ENCODE measurements at places on chromosomes 13 and 19. TPM values are rescaled to one million over a fixed set of nuclear protein-coding genes. Genes with fewer than 3 reads are reported as not detected.

Gene ZNF880
- 17.4 TPM for total RNA-seq

Gene GRIK5
- 39.9 TPM for total RNA-seq

Gene ZDHHC20
- 66.8 TPM for total RNA-seq

Gene IGFL2
- 3.7 TPM for total RNA-seq

Gene ZNF66
- total RNA-seq: 15.6 TPM

Gene CYP2S1
- total RNA-seq: 12.8 TPM

Gene MAB21L1
- total RNA-seq: 0.58 TPM

Gene GPR12
- not detected for total RNA-seq

DNA sequence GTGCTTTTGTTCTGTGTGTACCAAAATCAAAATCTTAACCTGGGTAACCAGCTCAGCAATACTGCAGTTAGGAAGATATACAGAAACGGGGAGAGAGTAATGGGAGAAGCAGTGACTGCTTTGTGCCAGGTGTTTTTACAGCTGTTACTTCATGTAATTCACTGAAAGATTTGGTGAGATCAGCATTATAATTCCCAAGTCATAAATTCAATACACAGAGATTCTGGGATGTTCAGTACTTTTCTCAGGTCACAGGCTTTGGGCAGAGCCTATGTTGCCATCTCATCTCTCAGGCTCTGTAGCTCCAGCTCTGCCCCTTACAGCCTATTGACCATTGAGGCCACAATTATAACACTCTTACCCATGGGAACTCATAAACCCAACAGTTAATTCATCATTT lies 138.5 kb downstream of the ZAR1L start:
- peaks cover 34% of the 10 kb centered on the region for H3K4me1 ChIP-seq
- H3K27me3 ChIP-seq: no peaks in the 10 kb centered on the region
- H3K27ac ChIP-seq: no peak overlapping the region
- peaks cover 10% of the 10 kb centered on the region for H3K36me3 ChIP-seq

DNA sequence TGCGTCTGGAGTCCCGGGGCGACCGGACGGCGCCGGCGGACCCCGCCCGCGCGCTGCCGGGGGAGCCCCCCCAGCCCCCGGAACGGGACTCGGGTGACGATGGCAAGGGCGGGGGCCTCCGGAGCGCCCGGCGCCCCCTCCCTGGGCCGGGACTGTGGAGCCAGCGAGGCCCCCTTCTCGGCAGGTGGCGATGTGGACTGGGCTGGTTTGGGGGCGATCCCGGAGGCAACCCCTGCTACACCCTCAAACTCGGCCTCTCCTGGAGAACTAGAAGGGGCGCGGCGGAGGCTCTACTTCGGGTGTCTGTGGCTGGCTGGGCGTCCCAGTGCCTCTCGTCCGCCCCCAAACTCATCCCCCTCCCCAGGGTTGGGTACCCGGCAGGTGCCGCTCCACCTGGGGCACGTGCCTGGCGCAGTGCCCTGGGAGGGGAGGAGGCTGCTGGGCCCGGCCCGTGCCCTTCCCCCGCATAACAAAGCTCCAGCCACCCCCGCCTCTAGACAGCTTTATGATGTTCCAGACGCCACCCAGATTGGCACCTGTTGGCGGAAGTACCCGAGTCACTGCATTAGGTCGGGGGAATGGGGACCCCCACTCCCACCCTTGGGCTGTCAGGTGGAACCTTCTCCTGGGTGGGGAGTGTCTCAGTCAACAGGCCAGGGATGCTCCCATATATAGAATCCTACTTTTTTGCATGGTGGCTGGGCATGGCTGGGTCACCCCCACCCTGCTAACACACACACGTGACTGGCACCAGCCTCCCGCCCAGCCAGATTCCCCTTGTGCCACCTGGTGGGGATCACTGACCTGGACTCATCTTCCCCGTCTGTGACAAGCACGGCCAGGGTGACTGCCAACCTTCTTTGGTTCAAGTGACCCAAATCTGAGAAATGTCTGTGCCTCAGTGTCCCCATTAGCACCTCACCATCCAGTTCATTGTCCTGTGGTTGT lies 722 bp downstream of the PKN1 start:
- H3K4me1 ChIP-seq: peaks cover 17% of the 10 kb centered on the region
- peaks cover 16% of the 10 kb centered on the region for H3K27me3 ChIP-seq
- no peaks in the 10 kb centered on the region for H3K36me3 ChIP-seq

DNA sequence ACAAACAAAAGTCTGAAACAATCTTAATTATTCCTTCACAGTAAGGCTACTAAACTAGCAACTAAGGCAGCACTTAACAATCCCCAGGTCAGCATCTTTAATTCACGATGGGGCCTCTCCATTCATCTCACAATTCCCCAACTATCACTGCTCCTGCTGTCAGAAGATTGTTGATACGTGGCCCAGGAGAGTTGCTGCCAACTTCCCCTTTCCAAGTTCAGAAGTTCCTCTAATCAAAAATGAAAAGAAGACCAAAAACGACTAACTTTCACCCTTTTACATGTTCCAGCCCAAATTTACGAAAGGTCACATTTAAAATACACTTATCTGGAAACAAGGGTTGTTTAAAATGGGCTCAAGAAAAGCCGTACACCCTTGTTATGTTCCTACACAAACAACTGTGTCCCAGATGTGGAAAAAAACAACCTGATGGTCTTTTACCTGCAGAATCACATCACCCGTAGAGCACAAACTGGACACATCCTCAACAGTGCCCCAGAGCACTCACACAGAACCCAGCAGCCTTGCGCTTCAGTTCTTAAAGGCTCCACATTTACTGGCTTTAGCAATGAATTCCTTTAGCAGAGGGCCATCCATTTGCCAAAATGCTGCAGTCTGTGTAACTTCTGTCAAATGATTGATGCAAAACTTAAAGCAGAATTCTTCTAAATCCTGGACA lies 38.0 kb downstream of the PHF11 start:
- no peaks in the 10 kb centered on the region for H3K4me1 ChIP-seq
- H3K36me3 ChIP-seq: peaks cover 32% of the 10 kb centered on the region
- no peak overlapping the region for H3K27ac ChIP-seq
- no peak for DNase-seq
- H3K4me3 ChIP-seq: no peak overlapping the region

DNA sequence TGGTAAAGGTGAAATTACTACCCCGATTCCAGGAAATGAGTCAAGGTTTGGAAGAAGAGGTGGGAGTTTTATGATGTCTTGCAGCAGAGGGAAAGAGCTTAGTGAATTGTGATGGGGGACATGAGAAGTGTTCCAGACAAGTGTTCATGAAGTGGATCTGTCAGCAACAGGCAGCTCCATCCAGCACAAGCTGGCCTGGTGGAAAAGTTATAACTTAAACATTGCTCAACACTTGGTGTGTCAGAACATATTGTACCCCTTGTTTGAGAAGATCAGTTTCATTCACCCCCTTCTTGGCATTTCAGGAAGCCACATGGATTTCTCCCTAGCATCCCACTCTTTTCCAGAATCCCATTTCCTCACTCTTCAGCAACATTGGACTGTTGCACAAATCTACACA lies 222.0 kb downstream of the B3GLCT start:
- no peaks in the 10 kb centered on the region for H3K36me3 ChIP-seq
- peaks cover 10% of the 10 kb centered on the region for H3K27me3 ChIP-seq
- no peak for DNase-seq
- H3K4me1 ChIP-seq: peaks cover 14% of the 10 kb centered on the region
- H3K4me3 ChIP-seq: no peak overlapping the region
- H3K27ac ChIP-seq: no peak overlapping the region

- DNase-seq: no peak
- H3K27ac ChIP-seq: no peak overlapping the region
- H3K4me1 ChIP-seq: peaks cover 13% of the 10 kb centered on the region
- H3K36me3 ChIP-seq: peaks cover 1% of the 10 kb centered on the region
- H3K27me3 ChIP-seq: no peaks in the 10 kb centered on the region
Measured at GRCh38 chr13:64347664-64348063, 2882.5 kb downstream of the PCDH9 start.

- H3K27me3 ChIP-seq: no peaks in the 10 kb centered on the region
- H3K36me3 ChIP-seq: peaks cover 43% of the 10 kb centered on the region
- DNase-seq: no peak
- no peak overlapping the region for H3K27ac ChIP-seq
Measured at GRCh38 chr19:4115050-4115817, 8.7 kb downstream of the MAP2K2 start.

DNA sequence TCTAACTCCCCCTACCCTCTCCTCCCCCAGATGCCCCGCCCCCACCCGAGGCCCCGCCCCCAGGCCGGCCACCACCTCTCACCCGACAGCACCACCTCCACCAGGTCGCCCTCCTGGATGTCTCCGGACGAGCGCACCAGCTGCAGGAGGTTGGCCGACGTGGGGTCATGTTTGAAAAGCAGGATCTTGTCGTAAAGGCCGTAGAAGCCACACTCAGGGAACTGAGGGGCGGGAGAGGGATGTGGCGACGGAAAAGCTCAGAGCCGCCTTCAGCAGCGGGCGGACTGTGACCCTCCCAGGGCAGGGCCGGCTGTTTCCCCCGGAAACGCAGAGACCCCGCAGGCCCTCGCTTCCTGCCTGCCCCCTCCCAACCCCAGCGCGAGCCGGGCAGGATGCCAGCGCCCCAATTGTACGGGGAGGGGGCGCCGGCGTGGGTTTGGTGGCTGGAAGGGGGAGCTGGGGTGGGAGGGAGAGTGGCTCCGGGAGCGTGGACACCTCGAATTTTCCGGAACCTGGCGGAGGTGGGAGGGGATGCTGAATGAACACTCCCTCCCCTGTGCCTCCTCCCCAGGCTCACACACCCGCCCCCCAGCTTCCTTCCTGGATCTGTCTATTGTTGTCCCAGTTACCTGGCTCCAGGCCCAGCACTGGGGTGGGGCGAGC lies 3.0 kb downstream of the PRKD2 start:
- peaks cover 7% of the 10 kb centered on the region for H3K36me3 ChIP-seq
- peak; percentile 76 for DNase-seq
- peak overlapping the region; percentile 92 for H3K4me3 ChIP-seq

GRCh38 chr13:70985371-70985770 lies 877.1 kb upstream of the KLHL1 start:
- H3K36me3 ChIP-seq: no peaks in the 10 kb centered on the region
- H3K4me1 ChIP-seq: peaks cover 6% of the 10 kb centered on the region
- no peak for DNase-seq
- H3K4me3 ChIP-seq: no peak overlapping the region
- H3K27me3 ChIP-seq: no peaks in the 10 kb centered on the region

DNA sequence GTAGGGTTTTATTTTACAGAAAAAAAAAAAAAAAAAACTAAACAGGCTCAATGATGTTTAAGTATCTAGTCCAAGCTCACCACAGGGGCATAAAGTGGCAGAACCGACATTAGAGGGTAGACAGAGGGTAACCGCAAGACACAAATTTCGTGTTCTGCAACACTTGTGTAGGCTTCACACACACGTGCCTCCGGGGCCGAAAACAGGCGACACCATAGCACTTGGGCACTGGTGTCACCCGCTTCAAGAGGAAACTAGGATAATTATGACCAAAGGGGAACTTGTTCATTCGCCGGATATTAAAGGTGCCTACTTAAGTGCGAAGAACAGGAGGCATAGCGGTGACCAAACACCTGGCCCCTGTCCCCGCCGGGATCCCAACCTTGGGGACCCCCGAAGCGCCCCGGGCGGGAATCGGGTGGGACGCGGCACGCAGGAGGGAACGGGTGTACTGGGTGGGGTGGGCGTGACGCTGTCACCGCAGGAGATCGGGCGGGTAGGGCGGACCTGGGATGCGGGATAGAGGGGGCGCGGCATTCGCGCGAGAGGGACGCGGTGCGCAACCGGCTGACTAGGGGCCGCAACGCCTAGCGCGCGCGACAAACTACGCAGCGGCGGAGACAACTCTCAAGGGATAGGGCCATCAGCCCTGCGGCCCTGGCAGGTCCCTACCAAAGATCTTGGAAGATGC lies 558 bp downstream of the MZT1 start:
- H3K4me3 ChIP-seq: peak overlapping the region; percentile 90
- peaks cover 22% of the 10 kb centered on the region for H3K4me1 ChIP-seq
- peak; percentile 60 for DNase-seq
- peak overlapping the region; percentile 78 for H3K27ac ChIP-seq
- no peaks in the 10 kb centered on the region for H3K27me3 ChIP-seq

DNA sequence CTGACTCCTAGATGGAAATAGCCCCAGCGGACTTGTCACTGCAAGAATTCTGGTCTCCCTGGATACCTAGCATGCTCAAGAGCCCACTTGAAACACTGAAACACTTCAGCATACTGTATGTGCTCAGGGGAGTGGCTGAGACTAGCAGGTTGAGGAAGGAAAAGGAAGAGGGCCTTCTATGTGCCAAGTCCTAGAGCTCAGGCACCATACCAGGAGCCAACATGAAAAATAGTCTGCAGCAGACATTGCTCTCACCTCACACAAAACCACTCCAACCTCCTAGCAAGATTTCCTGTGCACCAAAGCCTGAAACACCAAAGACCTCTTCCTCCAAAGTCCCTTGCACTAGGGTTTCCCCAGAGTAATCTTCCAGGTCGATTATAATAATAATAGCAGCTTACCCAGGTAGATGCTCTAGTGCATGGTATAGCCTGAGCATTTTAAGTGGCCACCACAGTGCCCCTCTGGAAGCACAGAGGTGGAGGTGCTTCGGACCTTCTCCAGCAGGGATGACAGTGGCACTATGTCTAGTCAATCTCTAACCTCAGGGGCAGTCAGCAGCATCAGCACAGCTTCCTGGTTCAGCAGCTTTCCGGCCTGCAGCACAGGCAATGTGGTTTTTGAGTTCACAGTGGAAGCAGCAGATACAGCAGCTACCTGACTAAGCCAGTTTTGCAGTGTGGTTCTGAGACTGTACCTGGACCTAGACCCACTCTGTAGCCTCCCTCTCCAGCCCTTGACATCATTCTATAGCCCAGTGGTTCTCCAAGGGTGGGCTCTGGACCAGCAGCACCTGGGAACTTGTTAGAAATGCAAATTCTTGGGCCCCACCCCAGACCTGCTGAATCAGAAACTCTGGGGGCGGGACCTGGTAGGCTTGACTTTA lies 45.6 kb upstream of the UBE2L5 start:
- H3K4me1 ChIP-seq: peaks cover 5% of the 10 kb centered on the region
- H3K27me3 ChIP-seq: no peaks in the 10 kb centered on the region
- H3K36me3 ChIP-seq: no peaks in the 10 kb centered on the region
- H3K4me3 ChIP-seq: no peak overlapping the region
- no peak for DNase-seq

DNA sequence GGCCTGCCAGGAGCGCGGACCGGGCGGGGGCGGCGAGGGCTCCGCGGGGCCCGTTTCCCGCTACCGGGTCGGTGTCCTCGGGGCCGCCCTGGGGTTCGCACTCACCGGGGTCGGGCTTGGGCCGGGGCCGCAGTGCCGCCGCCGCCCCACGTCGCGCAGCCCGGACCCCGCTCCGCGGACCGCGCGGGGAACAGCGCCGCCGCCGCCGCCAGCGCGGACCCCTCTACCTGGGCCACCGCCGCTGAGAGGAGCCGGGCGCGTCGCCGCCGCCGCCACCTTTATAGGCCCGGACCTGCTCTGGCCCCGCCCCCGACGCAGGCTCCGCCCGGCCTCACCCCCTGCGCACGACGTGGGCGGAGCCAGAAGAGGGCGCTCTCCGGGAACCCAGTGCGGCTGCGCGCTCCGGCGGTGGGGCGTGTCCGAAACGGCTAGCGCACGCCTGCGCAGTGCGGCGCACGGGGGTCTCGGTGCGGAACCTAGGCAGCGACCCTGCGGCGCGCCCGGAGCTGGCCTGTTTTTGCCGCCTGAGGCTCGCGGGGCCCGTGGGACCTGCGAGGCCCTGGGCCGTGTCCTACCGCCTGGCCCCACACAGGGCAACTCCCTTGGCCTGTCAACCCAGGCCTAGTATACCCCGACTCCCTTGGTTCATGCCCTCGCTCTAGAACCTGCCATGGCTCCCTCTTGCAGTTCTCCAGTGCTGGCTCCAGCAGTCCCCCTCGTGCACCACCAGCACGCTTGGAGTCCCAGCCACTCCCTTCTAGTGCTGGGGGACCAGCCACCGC lies at the start of gene MKNK2:
Gene MKNK2, minus strand, starts transcription at position 254 of the 782 bp plus-strand sequence. CDS start 393 bp downstream, outside the sequence.
- peak; percentile 97 for DNase-seq
- H3K4me1 ChIP-seq: peaks cover 18% of the 10 kb centered on the region
- peak within 1 kb of the TSS; percentile 66 for H3K27ac ChIP-seq
- H3K36me3 ChIP-seq: no peaks in the 10 kb centered on the region
- peak within 1 kb of the TSS; percentile 80 for H3K4me3 ChIP-seq

- no peak overlapping the region for H3K27ac ChIP-seq
- no peak overlapping the region for H3K4me3 ChIP-seq
- DNase-seq: no peak
- H3K36me3 ChIP-seq: no peaks in the 10 kb centered on the region
Measured at GRCh38 chr19:44512326-44513298, 12.3 kb upstream of the ZNF180 start.
